K562 (cell line): ENCODE measurements at places on chromosomes 11 and 22. TPM values are rescaled to one million over a fixed set of nuclear protein-coding genes. Genes with fewer than 3 reads are reported as not detected.

DNA sequence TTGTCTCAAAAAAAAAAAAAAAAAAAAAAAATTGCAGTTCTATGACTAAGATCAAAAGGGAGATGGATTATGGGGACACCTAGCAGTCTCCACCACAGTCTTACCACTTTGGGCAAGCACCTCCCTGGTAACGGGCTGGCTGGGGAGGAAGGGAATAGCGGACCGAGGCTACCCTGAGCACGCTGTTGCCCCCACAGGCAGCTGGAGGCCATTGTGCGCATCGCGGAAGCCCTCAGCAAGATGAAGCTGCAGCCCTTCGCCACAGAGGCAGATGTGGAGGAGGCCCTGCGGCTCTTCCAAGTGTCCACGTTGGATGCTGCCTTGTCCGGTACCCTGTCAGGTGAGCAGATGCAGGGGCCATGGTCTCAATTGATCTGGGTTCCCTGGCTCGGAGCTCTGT, 21.2 kb downstream of the MCM5 start:
- H3K4me1 ChIP-seq = peaks cover 3% of the 10 kb centered on the region
- no peaks in the 10 kb centered on the region for H3K27me3 ChIP-seq
- no peak overlapping the region for H3K4me3 ChIP-seq
- no peak for DNase-seq
- no peak overlapping the region for H3K27ac ChIP-seq
- peaks cover 94% of the 10 kb centered on the region; the same call in 2 of the 3 replicates for H3K36me3 ChIP-seq

The CASP4 gene
- total RNA-seq = 0.27 and 1.2 TPM in 2 replicates

The PHF21B gene
- total RNA-seq = 0.22 TPM in 1 of 2 replicates, not detected in the other

DNA sequence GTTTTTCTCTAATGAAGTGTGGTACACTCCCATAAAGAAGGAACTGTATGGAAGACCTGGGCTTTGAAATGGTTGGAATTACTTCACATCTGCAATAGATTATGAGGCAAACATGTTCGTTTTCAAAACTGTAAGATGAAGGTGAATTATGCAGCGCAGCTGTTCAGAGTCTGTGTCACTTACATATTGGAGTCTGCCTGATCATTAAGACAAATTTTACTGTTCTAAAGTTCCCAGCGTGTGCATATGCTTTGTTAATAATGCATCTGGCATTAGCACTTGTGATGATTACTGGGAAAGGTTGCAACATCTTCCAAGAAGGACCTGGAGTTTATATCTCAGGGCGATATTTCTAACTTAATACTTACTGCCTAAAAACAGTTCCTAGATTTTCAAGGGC, 255.2 kb upstream of the ZC3H12C start:
- no peak overlapping the region for H3K27ac ChIP-seq
- H3K4me1 ChIP-seq = no peaks in the 10 kb centered on the region
- no peaks in the 10 kb centered on the region for H3K36me3 ChIP-seq
- H3K27me3 ChIP-seq = no peaks in the 10 kb centered on the region
- H3K4me3 ChIP-seq = no peak overlapping the region
- DNase-seq = no peak

The PARVG gene
- 0.20 and 0.35 TPM in 2 replicates for total RNA-seq

GRCh38 chr11:57124917-57125316, 56.8 kb upstream of the LRRC55 start:
- H3K27me3 ChIP-seq = no peaks in the 10 kb centered on the region
- H3K4me3 ChIP-seq = no peak overlapping the region
- H3K4me1 ChIP-seq = peaks cover 7% of the 10 kb centered on the region; the same call in 1 of the 2 replicates
- DNase-seq = no peak
- H3K36me3 ChIP-seq = no peaks in the 10 kb centered on the region

DNA sequence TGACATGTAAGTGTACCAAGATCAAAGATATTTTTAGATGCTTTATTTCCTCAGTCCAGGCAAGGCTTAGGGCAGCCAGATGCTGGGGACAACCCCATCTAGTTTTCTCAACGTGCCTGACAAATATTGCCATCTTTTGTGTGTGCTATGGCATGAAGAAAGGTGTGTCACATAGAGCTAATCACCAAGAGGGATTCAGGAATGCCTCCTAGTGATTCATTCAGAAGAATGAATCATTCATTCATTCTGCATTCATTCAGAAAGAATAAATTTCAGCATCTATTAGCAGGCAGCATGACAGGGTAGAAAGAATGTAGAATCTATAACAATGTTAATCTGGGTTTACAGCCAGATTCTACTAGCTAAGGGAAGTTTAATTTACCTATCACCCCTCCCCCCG, 75.4 kb upstream of the LRRC4C start:
- H3K4me1 ChIP-seq = no peaks in the 10 kb centered on the region
- H3K36me3 ChIP-seq = no peaks in the 10 kb centered on the region
- H3K4me3 ChIP-seq = no peak overlapping the region
- no peak overlapping the region for H3K27ac ChIP-seq
- no peak for DNase-seq

GRCh38 chr11:76789443-76789719, 6.2 kb downstream of the TSKU start:
- H3K4me3 ChIP-seq = no peak overlapping the region
- H3K27me3 ChIP-seq = no peaks in the 10 kb centered on the region
- peaks cover 50% of the 10 kb centered on the region for H3K4me1 ChIP-seq
- no peak overlapping the region for H3K27ac ChIP-seq

DNA sequence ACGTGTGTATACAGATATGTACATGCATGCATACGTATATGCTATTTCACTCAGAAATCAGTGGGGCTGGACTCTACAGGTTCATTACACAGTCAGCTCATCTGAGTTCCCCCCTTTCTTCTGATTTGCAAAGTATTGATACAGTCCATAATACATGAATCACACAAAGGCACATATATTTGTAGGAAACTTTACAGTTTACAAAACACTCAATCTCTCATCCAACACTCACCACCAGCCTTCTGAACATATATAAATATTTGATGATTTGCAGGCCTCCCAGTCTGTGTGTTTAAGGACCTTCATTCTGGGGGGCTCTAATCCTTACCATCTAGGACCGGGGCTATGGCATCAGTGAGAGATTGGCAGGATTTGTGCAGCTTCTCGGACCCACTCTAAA, 293.8 kb downstream of the TENM4 start:
- no peak overlapping the region for H3K4me3 ChIP-seq
- DNase-seq = no peak
- H3K36me3 ChIP-seq = no peaks in the 10 kb centered on the region
- H3K27me3 ChIP-seq = no peaks in the 10 kb centered on the region

The FAM83F gene
- 0.07 and 0.13 TPM in 2 replicates for total RNA-seq

DNA sequence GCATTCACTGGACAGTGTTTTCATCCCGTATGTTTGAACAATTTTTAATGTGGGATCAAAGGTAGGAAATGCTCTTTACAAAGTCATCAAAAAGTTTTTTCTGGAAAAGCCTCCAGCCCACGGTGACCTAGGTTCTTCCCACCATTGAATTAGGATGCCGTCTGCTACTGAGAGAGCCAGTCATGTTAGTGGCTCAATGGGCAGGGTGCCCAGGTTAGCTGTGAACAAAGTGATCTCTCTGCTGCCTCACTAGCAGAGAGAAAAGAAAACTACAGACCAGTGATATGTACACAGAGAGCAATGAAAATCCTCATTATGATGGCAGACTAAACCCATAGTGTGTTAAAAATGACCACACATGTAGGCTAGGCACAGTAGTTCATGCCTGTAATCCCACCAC, 32.4 kb downstream of the KCNQ1 start:
- H3K27me3 ChIP-seq = peaks cover 29% of the 10 kb centered on the region
- H3K4me3 ChIP-seq = no peak overlapping the region
- no peaks in the 10 kb centered on the region for H3K36me3 ChIP-seq
- no peaks in the 10 kb centered on the region for H3K4me1 ChIP-seq
- H3K27ac ChIP-seq = no peak overlapping the region

The SLC6A5 gene
- not detected in 2 replicates for total RNA-seq
